ENCODE measurements at places on chromosomes 3 and 15.

DNA sequence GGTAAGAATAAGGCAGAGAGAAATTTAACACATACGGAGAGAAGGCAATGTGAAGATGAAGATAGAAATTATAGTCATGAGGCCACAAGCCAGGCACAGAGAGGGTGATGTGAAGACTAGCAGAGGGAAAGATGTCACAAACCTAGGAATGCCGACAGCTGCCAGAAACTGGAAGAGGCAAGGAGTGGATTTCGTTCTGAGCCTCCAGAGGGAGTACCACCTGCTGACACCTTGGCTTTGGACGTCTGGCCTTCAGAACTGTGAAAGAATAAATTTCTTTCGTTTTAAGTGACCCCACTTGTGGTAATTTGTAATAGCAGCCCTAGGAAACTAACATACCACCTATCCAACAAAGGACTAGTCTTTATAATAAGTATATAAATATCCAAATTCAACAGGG, 5.0 kb upstream of the SGO1 start:
- no peak for DNase-seq

DNA sequence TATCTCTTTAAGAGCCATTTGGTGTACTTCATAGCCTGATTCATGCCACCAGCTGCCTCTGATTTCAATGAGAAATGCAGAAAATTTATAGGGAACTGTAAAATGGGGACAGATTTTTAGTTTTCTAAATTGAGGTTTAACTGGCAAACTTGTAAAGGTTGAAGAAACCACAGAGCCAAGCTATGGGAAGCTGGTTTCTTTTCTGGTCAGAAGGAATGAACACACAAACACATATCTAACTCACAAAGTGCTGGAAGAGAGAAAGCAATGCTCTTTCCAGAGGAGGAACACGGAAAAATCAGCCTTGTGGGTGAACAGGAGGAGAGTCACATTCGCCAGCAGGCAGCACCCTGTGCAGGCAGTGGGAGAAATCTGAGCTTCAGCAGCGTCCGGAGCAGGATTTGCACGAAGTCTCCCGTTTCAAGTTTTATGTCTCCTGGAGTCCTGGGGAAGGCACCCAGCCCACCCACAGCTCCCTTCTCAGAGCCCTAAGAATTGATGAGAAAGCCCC, 481 bp downstream of the MASP1 start:
- no peak for DNase-seq

DNA sequence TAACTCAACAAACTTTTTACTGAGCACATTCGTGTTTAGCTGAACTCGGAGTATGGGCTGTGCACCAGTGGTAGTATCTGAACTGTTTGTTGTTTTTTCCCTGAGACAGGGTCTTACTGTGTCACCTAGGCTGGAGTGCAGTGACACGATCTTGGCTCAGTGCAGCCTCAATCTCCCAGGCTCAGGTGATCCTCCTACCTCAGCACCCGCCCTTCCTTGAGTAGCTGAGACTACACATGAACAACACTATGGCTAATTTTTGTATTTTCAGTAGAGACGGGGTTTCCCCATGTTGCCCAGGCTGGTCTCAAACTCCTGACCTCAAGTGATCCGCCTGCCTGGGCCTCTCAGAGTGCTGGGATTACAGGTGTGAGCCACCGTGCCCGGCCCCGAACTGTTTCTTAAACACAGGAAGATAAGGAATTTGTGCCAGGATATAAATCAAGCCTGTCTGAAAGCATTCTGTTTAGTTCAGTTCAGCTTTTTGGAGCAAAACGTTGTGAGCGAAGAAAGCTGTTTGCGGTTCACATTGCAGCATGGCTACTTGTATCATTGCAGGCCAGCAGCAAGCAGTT, 40.4 kb upstream of the SKOR1 start:
- no peak for DNase-seq

GRCh38 chr15:64847448-64847847, 5.7 kb downstream of the PLEKHO2 start:
- DNase-seq, result no peak

DNA sequence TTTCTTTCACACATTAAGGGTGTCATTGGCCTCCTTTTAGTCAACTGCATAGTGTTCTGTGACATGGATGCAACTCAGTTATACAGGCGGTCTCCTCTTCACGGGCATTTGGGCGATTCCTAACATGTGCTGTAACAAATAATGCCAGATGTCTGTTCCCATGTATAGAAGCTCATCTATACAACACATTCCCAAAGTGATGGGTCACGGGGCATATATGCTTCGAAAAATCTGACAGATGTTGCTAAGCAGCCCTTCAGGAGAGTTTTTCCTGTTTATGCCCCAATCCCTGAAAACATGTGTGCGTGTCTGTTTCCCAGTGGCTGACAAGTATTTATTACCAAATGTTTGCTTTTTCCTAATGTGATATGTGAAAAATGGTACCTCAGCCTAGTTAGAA, 25.8 kb downstream of the LRRK1 start:
- DNase-seq, result no peak

GRCh38 chr3:102163039-102163817, 271.6 kb upstream of the ZPLD1 start:
- DNase-seq, result no peak

DNA sequence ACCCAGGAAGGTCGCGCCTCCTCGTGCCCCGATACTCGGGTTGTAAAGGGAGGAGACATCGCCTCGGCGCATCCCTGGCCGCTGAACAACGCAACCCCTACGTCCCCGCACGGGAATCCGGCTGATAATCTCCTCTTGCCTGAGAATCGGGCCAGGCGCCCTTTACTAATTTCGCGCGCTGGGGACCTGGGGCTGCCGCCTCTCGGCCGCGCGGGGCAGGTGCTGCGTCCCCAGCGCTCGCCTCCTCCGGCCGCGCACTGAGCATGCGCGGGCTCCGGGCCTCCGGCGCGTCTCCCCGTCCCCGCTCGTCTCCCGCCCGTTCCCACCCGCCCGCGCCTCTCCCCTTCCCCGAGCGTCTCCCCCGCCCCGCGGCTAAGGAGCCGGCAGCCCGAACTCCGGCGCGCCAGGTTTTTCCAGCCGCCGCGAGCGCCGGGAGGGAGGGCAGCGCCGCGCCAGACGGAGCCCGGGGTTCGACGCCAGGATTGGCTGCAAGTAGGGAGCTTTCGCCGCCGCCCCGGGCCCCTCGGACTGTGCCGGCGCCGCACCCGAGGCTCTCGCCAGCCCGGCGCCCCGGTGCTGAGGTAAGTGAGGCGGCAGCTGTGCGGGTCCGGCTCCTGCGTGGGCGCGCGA, at the start of gene CNTN4:
Gene CNTN4 (plus strand): TSS at position 469 of the 630 bp plus-strand sequence.
- no peak for DNase-seq

Data from activated T-helper 9 cell treated with anti-CD3 and anti-CD28 coated beads, Interleukin-2, amount 50 U/mL, for 16 hours (primary cell).